ENCODE measurements at places on chromosomes 7 and 10. TPM values are rescaled to one million over a fixed set of nuclear protein-coding genes. Genes with fewer than 3 reads are reported as not detected.

The PRKCQ gene
- polyA plus RNA-seq: 22.7 TPM

The AKR1C8 gene
- not detected for polyA plus RNA-seq

The ZNF117 gene
- polyA plus RNA-seq: 14.6 TPM

The AKR1E2 gene
- polyA plus RNA-seq: 3.8 TPM

The DNAH11 gene
- 0.13 TPM for polyA plus RNA-seq

The MSMB gene
- polyA plus RNA-seq: not detected

The MSS51 gene
- polyA plus RNA-seq: 47.4 TPM

The ZFAND4 gene
- 10.0 TPM for polyA plus RNA-seq

The SPAM1 gene
- polyA plus RNA-seq: not detected

The SLC29A3 gene
- polyA plus RNA-seq: 3.9 TPM

The TDRD1 gene
- 0.13 TPM for polyA plus RNA-seq

The WDFY4 gene
- 3.9 TPM for polyA plus RNA-seq

The TRPV5 gene
- polyA plus RNA-seq: 0.09 TPM

The SCRN1 gene
- polyA plus RNA-seq: 27.4 TPM

The CCDC126 gene
- 6.4 TPM for polyA plus RNA-seq

The ABCB4 gene
- polyA plus RNA-seq: 0.39 TPM

The ADAM22 gene
- polyA plus RNA-seq: 11.9 TPM

The FLNC gene
- polyA plus RNA-seq: 823 TPM

The TAS2R41 gene
- not detected for polyA plus RNA-seq

The CCZ1 gene
- polyA plus RNA-seq: 55.4 TPM

The ZC3HAV1L gene
- 16.2 TPM for polyA plus RNA-seq

The NME8 gene
- not detected for polyA plus RNA-seq

The SPDYE6 gene
- 11.5 TPM for polyA plus RNA-seq

The FBXW4 gene
- polyA plus RNA-seq: 47.8 TPM

The NANOS1 gene
- polyA plus RNA-seq: 6.0 TPM
